Progenitor cell of endocrine pancreas (in vitro differentiated cells): ENCODE measurements at places on chromosomes 4 and X. TPM values are rescaled to one million over a fixed set of nuclear protein-coding genes. Genes with fewer than 3 reads are reported as not detected.

Gene SLC9A7
- 9.5 and 11.1 TPM in 2 replicates for total RNA-seq

Gene FAM184B
- total RNA-seq, result 0.17 and 0.20 TPM in 2 replicates

DNA sequence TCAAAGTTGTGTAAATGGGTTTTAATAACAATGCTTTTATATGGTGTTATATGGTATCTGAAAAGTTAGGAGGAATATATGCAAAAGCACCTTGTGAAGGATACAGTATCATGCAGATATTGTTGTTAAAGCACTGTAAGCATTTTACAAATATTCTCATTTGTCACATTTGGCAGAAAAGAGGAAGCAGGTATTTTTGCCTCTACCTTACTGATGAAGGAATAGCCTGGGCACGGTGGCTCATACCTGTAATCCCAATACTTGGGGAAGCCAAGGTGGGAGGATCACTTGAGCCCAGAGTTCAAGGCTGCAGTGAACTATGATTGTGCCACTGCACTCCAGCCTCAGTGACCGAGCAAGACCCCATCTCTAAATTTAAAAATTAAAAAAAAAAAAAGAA, 12.2 kb upstream of the GDPD2 start:
- DNase-seq, result no peak

Gene CFAP97
- 27.5 and 28.6 TPM in 2 replicates for total RNA-seq

GRCh38 chrX:152942077-152942442, 44.2 kb downstream of the ZNF185 start:
- DNase-seq, result no peak

DNA sequence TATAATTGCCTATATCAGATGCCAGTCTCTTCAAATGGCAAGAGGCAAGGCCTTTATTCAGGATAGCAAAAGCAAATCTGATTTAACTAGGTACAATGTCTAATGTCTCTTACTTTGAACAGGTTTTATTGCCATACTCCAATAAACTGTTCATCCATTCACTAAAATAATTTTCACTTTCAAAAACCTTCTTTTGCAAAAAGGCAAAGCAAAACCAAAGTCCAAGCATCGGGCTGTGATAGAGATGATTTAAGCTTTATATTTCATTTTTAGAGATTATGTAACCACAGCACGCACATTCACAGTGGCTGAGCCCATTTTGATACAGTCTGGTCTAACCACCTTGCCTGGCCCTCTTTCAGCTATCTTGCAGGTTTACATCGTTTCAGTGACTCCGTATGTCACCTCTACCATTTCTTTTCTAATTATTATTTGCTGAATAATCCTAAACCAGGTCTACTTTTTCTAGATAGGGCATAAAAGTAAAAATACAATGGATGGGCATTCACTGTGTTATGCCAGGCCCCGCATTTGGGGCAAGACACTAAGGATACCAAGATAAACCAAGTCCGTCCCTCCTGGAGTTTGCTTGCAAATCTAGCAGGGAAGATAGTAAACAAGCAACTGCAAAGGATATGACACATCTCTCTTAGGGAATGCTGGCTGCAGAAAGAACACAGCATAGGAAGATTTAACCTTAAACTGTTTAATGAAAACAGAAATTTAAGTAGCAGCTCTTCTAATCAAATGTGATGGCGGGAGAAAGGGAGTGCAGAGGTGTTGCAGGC, 1.8 kb downstream of the CASP3 start:
- DNase-seq, result no peak

DNA sequence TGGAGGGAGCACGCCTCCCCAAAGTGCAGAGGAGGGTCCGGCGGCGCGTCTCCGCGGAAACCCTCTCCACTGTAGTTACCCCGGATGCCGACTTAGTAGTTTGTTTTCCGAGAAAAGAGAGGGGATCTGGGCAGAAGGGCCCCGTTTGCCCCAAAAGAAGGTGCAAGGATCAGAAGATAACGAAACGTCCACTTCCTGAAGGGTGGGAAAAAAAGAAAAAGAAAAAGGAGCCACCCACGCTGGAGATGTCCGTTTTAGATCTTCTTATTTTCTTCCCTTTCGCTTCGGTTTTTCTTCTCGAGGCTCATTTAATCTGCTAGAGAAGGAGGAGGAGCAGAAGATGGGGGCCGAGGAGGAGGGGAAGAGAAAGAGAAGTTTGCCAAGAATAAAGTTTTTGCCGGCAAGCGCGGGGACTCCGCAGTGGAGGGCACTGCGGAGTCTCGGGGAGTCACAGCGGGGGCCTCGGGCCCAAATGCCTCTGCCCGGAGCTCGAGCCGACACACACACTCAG, 517 bp downstream of the LEF1 start:
- no peak for DNase-seq

- DNase-seq, result no peak
Measured at GRCh38 chr4:3311095-3311372, 18.2 kb downstream of the RGS12 start.

Gene CENPI
- total RNA-seq, result 13.2 and 13.7 TPM in 2 replicates

Gene CXCL1
- total RNA-seq, result 2.7 and 3.6 TPM in 2 replicates

DNA sequence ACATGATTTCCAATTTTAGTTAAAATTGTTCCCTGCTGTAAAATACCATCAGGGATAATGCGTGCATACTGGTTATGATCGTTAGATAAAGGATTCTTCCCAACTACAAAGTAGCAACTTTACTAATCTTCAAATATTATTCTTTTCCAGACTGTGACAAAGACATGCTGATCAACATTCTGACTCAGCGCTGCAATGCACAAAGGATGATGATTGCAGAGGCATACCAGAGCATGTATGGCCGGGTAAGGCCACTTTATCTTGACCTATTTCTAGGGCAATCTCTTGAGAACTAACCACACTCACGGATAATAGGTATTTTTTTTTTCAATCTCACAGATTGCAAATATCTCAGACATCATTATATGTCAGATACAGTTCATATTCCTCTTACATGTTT, 47.0 kb downstream of the ANXA10 start:
- no peak for DNase-seq

Gene RTL9
- 1.4 and 1.5 TPM in 2 replicates for total RNA-seq

Gene TBX22
- total RNA-seq, result 0.27 and 0.46 TPM in 2 replicates

Gene TEX11
- total RNA-seq, result 6.5 and 7.2 TPM in 2 replicates

Gene REELD1
- total RNA-seq, result not detected in 2 replicates

Gene KCNE5
- 10.8 and 11.3 TPM in 2 replicates for total RNA-seq

GRCh38 chr4:184806229-184806550, 19.6 kb downstream of the ACSL1 start:
- DNase-seq, result no peak

Gene CRLF2
- 0.31 TPM in 1 of 2 replicates, not detected in the other for total RNA-seq

Gene FTSJ1
- total RNA-seq, result 40.5 and 41.8 TPM in 2 replicates

GRCh38 chr4:17665346-17665745, 50.9 kb downstream of the MED28 start:
- DNase-seq, result no peak

GRCh38 chr4:78880874-78881492, 58.3 kb downstream of the PAQR3 start:
- no peak for DNase-seq

- no peak for DNase-seq
Measured at GRCh38 chr4:82998898-82999297, 11.7 kb downstream of the LIN54 start.

Gene PHEX
- total RNA-seq, result 0.48 and 0.71 TPM in 2 replicates

Gene CLIC2
- total RNA-seq, result 0.93 and 2.0 TPM in 2 replicates

GRCh38 chrX:154799556-154800348, 5.5 kb downstream of the MPP1 start:
- DNase-seq, result no peak

Gene PSMD10
- 84.7 and 87.4 TPM in 2 replicates for total RNA-seq

Gene DNAAF6
- not detected in 2 replicates for total RNA-seq

GRCh38 chr4:122718281-122718680, 14.2 kb upstream of the BBS12 start:
- DNase-seq, result no peak

GRCh38 chrX:15856636-15857035, 2.0 kb upstream of the AP1S2 start:
- DNase-seq, result no peak

- DNase-seq, result no peak
Measured at GRCh38 chr4:1232661-1233621, 16.0 kb downstream of the CTBP1 start.

DNA sequence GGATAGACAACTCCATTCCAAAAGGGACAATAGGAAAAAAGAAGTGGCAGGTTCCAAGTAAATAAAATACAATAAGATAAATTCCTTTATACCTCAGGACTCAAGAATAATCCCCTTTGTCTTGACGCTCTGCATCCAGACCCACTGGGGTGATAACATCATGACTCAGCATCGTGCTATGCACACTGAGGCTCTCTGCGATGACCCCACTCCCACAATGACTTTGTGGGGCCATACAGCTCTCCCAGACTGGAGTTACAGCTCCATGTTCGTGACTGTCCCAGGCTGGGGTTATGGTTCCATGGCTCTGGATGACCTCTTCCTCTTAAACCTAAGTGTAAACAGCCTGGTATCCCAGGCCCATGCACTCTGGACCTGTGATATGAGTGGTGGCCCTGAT, 254.5 kb upstream of the ADGRL3 start:
- DNase-seq, result no peak

- DNase-seq, result no peak
Measured at GRCh38 chrX:143894938-143895337, 11.1 kb downstream of the UBE2NL start.

- no peak for DNase-seq
Measured at GRCh38 chrX:105375816-105376215, 155.3 kb upstream of the TEX13A start.

Gene TASL
- total RNA-seq, result not detected in 2 replicates

DNA sequence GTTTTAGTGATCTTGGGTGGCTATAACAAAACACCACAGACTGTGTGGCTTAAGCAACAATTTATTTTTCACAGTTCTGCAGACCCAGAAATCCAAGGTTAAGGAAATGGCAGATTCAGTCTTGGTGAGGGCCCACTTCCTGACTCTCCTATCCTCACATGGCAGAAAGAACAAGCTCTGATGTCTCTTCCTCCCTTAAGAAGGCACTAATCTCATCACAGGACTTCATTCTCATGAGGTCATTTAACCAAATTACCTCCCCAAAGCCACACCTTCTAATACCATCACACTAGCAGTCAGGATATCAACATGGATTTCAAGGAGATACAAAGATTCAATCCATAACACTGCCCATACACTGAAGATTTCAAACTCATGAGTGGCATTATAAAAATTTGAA, 350.3 kb downstream of the GRID2 start:
- DNase-seq, result no peak

Gene MAGEA10
- total RNA-seq, result not detected in 2 replicates

- no peak for DNase-seq
Measured at GRCh38 chrX:17028356-17028755, 81.9 kb downstream of the REPS2 start.

DNA sequence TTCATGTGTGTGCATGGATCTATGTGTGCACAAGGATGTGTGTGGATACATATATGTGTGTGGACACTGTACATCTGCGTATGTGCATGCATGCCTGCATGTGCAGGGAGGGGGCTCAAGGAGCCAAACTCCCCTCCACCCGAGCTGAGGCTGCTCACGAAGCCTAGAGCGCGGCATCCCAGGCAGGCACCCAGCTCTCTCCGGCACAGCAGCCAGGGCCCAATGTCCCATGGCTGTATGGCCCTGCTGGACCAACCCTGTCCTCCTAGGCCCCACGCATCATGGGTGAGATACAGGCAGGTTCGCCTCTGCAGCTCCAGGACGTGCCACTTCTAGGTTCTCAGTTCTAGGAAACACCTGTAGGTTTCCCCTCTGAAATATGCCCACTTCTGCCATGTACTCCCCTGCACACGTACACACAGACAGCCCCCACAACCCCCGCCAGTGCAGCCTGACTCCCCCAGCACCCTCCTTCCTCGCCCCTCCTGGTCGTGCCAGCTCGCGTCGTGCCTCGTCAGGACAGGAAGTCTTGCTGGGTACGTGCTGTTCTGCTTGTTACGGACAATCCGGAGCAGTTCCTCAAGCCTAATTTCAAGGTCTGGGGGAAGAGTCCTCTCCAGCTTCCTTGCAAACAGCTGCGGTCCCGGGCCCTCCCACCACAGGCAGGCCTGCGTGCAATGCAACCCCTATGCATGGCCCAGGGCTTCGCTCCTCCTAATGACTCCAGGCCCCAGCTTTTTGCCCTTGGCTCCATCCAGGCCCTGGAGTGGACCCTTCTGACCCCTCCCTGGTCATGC, 3.2 kb upstream of the ADRA2C start:
- no peak for DNase-seq

- peak; percentile 56 for DNase-seq
Measured at GRCh38 chr4:98260047-98260578, 1.1 kb upstream of the RAP1GDS1 start.

- DNase-seq, result no peak
Measured at GRCh38 chr4:78622253-78622979, 70.8 kb downstream of the ANXA3 start.

- no peak for DNase-seq
Measured at GRCh38 chrX:77693594-77693993, 92.4 kb downstream of the ATRX start.

- DNase-seq, result no peak
Measured at GRCh38 chrX:149720021-149720689, 8.3 kb downstream of the MAGEA11 start.

DNA sequence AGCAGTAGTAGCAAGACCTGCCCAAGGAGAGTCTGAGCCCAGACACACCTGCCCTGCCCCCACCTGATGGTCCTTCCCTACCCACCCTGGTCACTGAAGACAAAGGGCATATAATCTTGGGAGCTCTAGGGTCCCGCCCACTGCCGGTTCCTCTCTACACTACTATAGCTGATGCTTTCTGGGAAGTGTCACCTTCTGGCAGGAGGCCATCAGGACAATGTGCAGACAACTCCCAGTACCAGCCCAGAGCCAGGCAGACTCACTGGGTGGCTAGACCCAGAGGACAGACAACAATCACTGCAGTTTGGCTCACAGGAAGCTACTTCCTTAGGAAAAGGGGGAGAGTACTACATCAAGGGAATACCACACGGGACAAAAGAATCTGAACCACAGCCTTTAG, 312.7 kb downstream of the SPRY1 start:
- DNase-seq, result no peak

GRCh38 chr4:40316333-40316781, 18.8 kb upstream of the CHRNA9 start:
- no peak for DNase-seq

GRCh38 chrX:79270401-79270800, 96.7 kb downstream of the ITM2A start:
- DNase-seq, result no peak

GRCh38 chr4:8267077-8267476, 2.5 kb upstream of the HTRA3 start:
- peak; percentile 43 for DNase-seq

Gene GSX2
- total RNA-seq, result not detected in 2 replicates

DNA sequence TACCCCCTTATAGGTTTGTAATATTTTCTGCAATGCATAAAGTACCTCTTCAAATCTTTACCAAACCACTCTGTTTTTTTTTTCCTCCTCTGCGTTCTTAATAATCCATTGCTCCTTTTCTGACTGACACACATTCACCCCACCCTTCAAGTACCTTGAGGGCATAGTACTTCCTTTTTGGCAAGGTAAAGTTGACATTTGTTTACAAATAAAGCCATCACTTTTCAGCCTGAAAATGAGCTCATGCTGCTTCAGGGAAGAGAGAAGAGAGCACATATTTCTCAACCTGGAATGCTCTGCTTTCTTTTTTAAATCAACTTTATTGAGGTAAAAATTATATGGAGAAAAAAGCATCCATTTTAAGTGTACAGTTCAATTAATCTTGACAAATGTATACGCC, 113.9 kb downstream of the AGTR2 start:
- DNase-seq, result no peak
